ENCODE measurements at places on chromosomes 6 and 20.

DNA sequence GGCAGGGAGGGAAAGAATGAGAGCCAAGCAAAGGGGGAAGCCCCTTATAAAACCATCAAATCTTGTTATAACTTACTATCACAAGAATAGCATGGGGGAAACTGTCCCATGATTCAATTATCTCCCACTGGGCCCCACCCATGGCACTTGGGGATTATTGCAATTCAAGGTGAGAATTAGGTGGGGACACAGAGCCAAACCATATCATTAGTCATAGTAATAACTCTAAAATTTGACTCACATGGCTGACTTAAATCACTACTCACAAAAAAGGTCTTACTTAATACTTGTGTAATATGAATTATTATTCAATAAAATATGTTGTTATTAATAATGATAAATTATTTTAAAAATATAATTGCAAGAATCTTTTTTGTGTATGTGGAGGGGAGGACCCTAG is 178.1 kb upstream of the TCF21 start:
- DNase-seq, result no peak

- DNase-seq, result no peak
These were observed 104.4 kb downstream of the NCR2 start for GRCh38 chr6:41439524-41440418.

DNA sequence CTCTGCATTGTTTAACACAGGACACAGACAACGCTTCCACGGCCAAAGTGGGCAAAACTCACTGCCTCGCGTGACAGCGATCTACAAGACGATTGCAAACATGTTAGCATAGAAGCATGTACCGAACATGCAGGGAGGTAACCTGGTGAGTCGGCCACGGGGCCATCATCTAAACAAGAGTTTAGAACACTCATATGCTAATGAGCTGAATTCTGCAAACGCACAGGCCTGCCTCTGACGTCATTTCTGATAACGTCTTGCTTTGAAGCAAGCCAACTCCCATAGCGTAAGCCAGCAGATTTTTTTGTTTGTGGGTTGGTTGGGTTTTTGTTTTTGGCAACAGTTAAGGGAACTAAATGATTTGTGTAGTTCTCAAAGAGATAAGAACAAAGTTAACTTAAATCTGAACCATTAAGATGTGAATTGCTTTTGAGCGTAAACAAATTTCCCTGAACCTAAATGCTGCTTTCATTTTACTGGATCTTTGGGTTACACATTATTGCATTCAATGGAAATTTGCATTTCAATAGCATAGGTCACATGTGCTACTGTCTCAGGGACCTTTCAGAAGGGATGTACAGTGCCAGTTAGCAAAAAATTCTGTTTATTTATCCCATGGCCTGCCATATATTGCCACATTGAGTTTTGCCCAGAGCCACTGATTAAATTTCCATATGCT is 184.5 kb upstream of the PDE10A start:
- DNase-seq, result peak; percentile 51

DNA sequence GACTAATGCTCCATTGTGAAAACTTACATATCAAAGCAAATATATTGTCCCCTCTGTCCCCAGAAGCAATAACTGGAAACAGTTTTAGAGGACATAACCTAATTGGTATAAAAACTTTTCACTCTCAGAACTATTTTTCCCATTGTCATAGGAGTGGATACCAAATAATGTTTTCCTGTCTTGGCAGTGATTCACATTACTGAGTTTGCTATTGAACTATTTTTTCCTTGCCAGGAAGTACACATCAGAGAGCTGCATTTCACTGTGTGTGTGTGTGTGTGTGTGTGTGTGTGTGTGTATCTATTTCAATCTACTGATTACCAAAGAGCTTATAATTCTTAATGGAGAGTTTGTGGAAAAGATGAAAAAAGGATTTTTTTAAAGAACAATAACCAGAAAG is 45.4 kb downstream of the AKAP12 start:
- no peak for DNase-seq

GRCh38 chr20:3998998-3999397 is 16.4 kb downstream of the RNF24 start:
- no peak for DNase-seq

DNA sequence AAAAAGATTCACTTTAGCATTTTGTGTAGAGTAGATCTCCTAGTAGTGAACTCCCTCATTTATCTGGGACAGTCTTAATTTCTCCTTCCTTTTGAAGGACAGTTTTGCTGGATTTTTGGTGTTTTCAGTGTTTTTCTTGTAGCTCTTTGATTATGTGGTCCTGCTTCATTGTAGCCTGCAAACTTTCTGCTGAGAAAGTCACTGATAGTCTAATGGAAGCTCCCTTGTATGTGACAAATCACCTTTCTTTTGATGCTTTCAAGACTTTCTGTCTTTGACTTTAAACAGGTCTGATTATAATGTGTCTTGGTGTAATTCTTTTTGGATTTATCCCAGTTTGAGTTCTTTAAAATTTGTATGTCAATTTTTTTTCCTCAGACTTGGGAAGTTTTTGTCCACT is 86.1 kb downstream of the FAM83B start:
- DNase-seq, result no peak

DNA sequence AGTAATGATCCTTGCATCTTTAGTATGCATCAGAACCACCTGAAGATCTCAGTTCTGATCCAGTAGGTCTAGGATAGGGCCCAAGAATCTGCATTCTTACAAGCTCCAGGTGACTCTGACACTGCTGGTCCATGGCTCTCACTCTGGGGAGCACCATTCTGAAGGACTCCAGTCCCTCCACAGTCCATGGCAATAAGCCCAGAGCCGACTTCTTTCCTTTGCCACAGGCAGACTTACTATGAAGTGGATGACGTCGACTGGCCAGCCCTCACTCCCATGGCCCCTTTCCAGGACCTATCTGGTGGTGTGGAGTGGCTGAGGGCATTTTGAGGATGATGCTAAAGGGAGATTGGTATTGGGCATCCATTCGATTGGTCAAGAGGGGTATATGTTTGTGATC is 21.8 kb upstream of the LY86 start:
- no peak for DNase-seq

- DNase-seq, result no peak
These were observed 70.4 kb upstream of the THBS2 start for GRCh38 chr6:169324086-169324485.

Data from hepatocyte (in vitro differentiated cells).